ENCODE measurements at places on chromosomes 1 and 21. TPM values are rescaled to one million over a fixed set of nuclear protein-coding genes. Genes with fewer than 3 reads are reported as not detected.

Gene RPAP2
- 4.4 TPM for total RNA-seq

Gene DHDDS
- 55.7 TPM for total RNA-seq

Gene KCNN3
- 0.09 TPM for total RNA-seq

Gene OXCT2
- 0.99 TPM for total RNA-seq

Gene CACHD1
- total RNA-seq, result 11.6 TPM

DNA sequence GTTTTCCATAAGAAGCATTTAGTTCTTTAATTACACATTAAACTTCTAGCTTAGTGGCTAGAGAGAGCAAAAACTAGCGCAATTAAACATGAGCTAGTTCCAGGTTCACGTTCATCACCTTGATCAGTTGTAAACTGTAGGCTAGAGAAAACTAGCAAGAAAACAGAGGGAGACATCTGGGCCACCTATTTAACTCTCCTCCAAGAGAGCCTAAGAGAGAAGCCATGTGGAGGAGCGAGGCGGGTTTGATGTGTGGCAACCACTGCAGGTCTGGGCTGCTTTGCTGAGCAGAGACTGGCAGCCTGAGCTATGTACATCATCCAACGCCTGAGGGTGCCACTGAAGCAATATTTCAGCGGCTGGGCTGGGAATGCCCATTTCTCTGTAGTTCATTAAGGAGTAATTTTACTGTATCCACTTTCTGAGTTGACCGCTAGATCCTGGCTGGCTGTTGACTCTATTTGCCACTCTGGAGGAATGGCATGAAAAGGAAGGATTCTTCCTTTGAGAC lies 252.9 kb downstream of the DYRK1A start:
- DNase-seq, result no peak

GRCh38 chr1:176206006-176206960 lies 803 bp downstream of the COP1 start:
- DNase-seq, result peak; percentile 32

DNA sequence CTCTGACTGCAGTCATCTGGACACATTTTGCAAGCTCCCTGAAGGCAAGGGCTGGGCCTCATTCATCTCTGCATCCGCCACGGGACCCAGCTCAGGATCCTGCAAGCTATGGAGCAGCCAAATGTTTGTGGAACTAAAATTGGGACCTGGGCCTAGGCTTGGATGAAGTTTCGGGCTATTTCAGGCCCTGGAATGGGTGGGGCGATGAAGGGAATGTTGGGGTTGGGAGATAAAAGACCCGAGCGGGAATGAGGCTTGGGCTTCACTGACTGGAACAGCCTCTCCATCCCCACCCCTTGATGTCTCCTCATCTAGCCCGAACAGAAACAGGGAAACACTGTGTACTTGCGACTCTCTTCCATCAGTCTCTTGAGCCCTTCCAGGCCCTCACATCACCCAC lies 7.3 kb upstream of the AHCYL1 start:
- DNase-seq, result peak; percentile 53

DNA sequence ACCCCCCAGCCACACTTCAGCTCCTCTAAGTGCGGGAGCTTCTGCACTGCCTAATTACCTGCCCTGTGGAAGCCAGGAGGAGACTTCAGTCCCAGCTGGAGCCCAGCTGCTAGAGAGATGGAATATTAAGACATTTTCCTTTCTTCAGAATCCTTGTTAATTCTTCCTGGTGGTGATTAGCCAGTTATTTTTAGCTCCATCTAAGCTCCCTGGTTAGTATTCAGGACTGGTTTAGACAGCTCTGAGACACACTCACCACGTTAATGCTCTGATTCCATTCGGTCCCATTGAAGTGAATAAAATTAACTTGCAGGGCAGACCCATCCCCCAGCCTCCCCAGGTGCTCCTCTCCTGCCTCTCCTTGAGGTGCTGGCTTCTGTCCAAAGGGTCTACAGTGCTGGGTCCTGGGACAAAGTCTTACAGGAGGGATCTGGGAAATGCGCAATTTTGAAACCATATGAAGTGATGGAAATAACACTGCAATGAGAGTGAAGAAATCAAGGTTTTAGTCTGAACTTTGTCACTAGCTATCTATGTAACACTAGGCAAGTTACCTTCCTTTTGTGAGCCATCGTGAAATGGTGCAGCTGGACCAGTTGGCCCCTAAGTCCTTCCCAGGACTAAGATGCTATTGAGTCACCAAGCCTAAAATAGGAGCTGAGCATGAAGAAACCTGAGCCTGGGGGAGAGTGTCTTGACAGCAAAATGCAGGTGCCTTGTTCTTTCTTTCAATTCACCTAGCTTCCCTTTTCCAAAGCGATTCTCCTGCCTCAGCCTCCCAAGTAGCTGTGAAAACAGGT lies 117.4 kb upstream of the ATP1A1 start:
- DNase-seq, result no peak

GRCh38 chr1:38153778-38154470 lies 107.3 kb upstream of the POU3F1 start:
- DNase-seq, result no peak

DNA sequence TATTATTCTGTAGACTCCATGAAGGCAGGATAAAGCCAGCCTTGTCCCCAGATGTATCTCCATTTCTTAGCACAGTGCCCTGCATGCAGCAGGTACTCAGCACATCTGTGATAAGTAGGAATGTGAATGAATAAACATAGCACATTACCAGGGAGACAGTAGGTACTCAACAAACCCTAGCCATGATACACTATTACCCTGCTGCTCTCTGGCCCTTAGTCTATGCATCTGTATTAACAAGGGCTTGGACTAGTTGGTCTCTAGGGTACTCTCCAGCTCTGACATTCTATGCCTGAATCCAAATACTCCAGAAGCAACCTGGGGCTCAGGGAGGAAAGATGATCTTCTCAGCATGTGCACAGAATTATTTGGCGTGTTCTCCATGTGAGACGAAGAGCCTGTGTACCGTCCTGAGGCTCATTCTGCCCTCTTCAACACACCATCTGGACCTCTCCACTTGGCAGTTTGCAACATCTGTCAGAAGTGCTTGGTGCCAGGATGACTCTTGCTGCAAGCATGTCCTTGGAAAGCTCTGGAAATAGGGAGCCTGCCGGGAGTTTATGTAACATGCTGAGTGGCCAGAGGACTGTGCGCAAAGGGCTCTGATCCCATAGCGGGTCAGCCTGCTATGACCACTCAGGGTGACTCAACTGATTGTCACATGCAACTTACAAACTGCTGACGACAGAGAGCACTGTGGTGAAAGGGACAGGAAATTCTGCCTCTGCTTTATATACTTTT lies 228.2 kb upstream of the USP24 start:
- DNase-seq, result peak; percentile 100

DNA sequence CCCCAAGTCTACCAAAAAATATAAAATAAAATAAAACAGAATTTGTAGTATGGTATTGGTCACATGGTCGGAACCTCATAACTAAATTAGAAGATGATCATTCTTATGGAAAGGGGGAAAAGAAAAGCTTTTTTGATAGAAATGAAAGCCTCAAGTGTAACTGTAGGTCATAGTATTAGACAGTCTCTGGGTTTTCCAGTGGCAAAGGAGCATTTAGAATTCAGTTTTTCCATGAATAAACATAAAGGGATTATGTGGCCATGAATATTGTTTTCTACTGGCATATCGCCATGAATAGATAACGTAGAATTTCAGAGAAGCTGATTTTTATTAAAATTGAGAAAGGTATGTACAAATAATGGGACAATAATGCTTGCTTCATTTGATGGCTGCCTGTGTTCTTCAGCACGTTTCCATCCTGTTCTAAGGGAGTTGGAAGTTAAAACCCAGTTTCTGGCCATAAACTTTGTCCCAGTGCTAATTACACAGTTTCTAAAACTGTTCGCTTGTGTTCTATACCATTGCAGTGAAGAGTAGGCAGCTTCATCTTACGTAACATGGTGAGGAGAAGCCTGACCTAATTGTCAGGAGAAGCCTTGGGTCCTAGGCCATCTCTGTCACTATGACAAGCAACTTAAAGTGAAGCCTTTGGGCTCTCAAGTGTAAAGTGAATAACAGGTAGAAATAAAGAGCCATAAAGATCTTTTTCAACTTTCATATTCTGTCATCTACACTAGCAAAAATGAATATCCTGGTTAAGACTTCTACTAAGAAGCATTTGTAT lies 70.5 kb upstream of the PGD start:
- no peak for DNase-seq

GRCh38 chr1:224217655-224218623 lies 34.9 kb downstream of the DEGS1 start:
- DNase-seq, result no peak

GRCh38 chr1:175512637-175513412 lies 230.6 kb downstream of the TNR start:
- no peak for DNase-seq

- DNase-seq, result no peak
Measured at GRCh38 chr1:64921771-64922170, 44.6 kb downstream of the JAK1 start.
